ENCODE measurements at places on chromosomes 3 and 15.

- DNase-seq: peak; percentile 97
- H3K36me3 ChIP-seq: no peaks in the 10 kb centered on the region
- peak within 1 kb of the TSS; percentile 98 for H3K27ac ChIP-seq
- H3K27me3 ChIP-seq: no peaks in the 10 kb centered on the region
- peaks cover 16% of the 10 kb centered on the region for H3K4me1 ChIP-seq
Measured at GRCh38 chr3:196503196-196504076, at the start of gene RNF168. RNF168 (minus strand) TSS chr3:196503768; CDS start chr3:196503173, 595 bp downstream.

DNA sequence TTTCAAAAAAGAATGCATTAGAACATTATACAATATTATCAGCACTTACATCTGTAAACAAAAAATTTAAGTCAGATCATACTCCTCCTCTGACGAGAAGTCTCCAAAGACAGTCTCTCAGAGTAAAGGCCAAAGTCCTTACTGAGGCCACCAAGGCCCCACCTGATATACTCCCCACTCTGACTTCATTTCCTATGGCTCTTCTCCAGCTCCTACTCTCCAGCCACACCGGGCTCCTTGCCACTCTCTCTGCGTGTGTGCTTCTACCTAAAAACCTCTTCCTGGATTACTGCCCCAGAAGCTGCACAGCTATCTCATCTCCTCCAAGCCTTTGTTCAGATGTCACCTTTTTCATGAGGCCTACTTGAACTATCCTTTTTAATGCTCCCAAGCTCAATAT, 5.0 kb downstream of the DCP1A start:
- H3K36me3 ChIP-seq: peaks cover 28% of the 10 kb centered on the region
- DNase-seq: no peak
- no peak overlapping the region for H3K4me3 ChIP-seq

- peaks cover 7% of the 10 kb centered on the region for H3K4me1 ChIP-seq
- no peak for DNase-seq
- no peak overlapping the region for H3K27ac ChIP-seq
- no peak overlapping the region for H3K4me3 ChIP-seq
Measured at GRCh38 chr3:141337523-141337854, 30.8 kb upstream of the ZBTB38 start.

DNA sequence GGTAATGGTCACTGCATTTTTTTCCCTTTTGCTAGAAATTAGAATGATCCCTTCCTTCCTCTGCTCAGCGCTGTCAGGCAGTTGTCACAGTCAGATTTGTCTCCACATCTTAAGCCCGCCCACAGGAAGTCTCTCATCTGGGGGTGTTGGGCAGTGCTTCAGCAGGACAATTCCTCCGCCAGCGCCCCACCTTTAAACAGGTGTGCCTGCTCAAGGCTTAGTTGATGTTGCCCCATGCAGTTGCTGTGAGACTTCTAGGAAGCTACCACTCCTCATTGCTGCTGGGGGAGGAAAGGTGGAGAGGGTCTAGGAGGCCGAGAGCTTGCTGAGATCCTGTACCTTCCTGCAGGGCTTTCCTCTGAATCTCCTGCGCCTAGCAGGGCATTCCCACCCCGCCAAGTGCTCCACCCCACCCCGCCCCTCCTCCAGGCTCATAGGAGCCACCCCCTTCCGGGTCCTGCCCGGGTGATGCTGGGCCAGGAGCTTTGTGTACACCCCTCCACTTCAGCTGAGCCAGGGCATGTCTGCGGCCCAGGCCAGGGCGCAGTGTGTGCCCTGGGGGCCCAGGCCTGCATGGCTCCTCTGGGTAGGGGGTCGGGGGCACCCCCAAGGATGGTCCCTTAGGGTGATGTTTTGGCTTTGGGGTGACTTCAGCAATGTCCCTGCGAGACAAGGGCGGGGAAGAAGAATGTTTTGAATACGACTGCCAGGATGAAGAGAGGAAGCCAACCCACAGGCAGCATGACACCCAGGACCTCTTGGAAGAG, 68.7 kb downstream of the TRAK1 start:
- no peaks in the 10 kb centered on the region for H3K36me3 ChIP-seq
- no peak overlapping the region for H3K4me3 ChIP-seq
- peaks cover 35% of the 10 kb centered on the region for H3K4me1 ChIP-seq
- DNase-seq: peak; percentile 86
- peak overlapping the region; percentile 80 for H3K27ac ChIP-seq
- no peaks in the 10 kb centered on the region for H3K27me3 ChIP-seq

GRCh38 chr3:35144011-35144410, 495.3 kb upstream of the ARPP21 start:
- no peaks in the 10 kb centered on the region for H3K27me3 ChIP-seq
- H3K4me3 ChIP-seq: no peak overlapping the region
- H3K36me3 ChIP-seq: no peaks in the 10 kb centered on the region
- no peaks in the 10 kb centered on the region for H3K4me1 ChIP-seq

GRCh38 chr3:46860810-46861604, 2.2 kb downstream of the MYL3 start:
- H3K27me3 ChIP-seq: no peaks in the 10 kb centered on the region
- H3K4me1 ChIP-seq: peaks cover 17% of the 10 kb centered on the region
- no peaks in the 10 kb centered on the region for H3K36me3 ChIP-seq
- H3K4me3 ChIP-seq: no peak overlapping the region
- DNase-seq: peak; percentile 15
- no peak overlapping the region for H3K27ac ChIP-seq

- peaks cover 5% of the 10 kb centered on the region for H3K4me1 ChIP-seq
- peak overlapping the region; percentile 49 for H3K27ac ChIP-seq
- H3K4me3 ChIP-seq: no peak overlapping the region
- H3K36me3 ChIP-seq: no peaks in the 10 kb centered on the region
- DNase-seq: no peak
Measured at GRCh38 chr3:51340989-51341636, 44.0 kb upstream of the MANF start.

- no peak for DNase-seq
- H3K4me3 ChIP-seq: no peak overlapping the region
- no peaks in the 10 kb centered on the region for H3K4me1 ChIP-seq
- H3K27ac ChIP-seq: no peak overlapping the region
Measured at GRCh38 chr3:14047027-14047426, 77.6 kb downstream of the CHCHD4 start.

GRCh38 chr3:127131424-127132170, 61.3 kb upstream of the PRR23E start:
- H3K27me3 ChIP-seq: peaks cover 13% of the 10 kb centered on the region
- peaks cover 16% of the 10 kb centered on the region for H3K4me1 ChIP-seq
- no peaks in the 10 kb centered on the region for H3K36me3 ChIP-seq
- no peak overlapping the region for H3K4me3 ChIP-seq
- no peak overlapping the region for H3K27ac ChIP-seq
- DNase-seq: no peak

DNA sequence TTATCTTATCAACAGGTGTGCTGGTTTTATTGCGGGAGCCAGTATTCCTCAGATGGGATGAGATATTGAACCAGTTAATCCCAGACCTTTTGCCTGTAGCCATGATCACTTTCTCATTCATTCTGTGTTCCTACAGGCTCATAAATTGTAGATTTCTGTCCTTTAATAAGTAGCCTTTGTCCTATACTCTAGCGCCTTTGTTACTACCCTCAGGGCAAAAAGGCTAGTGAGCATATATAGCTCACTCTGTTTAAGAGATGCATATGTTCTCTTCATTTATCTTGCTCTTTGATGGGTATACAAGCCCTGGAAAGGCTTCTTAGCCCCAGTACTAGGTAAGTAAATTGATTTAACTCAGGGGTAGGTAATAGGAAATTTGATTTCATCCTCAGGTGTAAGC, 95.1 kb downstream of the OXSM start:
- H3K27me3 ChIP-seq: no peaks in the 10 kb centered on the region
- H3K36me3 ChIP-seq: no peaks in the 10 kb centered on the region
- DNase-seq: no peak
- no peak overlapping the region for H3K4me3 ChIP-seq
- H3K27ac ChIP-seq: no peak overlapping the region

DNA sequence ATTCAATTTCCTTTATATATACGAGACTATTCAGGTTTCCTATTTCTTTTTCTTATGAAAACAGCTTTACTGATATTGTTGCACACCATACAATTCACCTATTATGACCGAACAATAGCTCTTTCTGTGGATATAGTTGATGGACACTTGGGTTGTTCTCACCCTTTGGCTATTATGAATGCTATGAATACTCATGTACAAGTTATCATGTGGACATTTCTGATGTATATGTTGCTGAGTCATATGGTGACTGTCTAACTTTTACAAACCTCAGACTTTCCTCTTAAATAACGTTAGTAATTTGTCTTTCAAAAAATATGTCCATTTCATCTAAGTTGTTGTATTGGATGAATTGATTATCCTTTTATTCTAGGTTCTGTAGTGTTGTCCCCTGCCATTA, 15.7 kb upstream of the USF3 start:
- no peaks in the 10 kb centered on the region for H3K27me3 ChIP-seq
- no peak overlapping the region for H3K4me3 ChIP-seq
- no peak for DNase-seq
- no peaks in the 10 kb centered on the region for H3K36me3 ChIP-seq
- no peak overlapping the region for H3K27ac ChIP-seq
- H3K4me1 ChIP-seq: no peaks in the 10 kb centered on the region

DNA sequence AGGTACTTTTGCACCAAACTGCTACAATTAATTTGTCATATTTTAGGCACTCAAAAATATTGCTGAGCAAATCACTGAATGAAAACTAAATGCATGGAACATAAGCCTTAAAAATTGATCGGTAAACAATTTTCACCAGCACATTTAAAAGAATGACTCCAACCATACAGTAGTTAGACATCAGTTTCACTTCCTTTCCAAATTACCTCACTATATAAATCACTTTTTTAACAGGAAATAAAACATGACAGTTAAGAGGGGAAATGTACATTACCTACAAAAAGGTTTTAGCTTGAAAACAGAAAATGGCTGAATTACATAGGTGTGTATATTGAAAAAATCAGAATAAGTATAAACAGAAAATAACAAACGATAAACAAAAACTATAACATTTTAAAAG, 108.4 kb downstream of the SERPINI1 start:
- H3K27me3 ChIP-seq: no peaks in the 10 kb centered on the region
- no peak for DNase-seq
- no peaks in the 10 kb centered on the region for H3K4me1 ChIP-seq
- H3K4me3 ChIP-seq: no peak overlapping the region

DNA sequence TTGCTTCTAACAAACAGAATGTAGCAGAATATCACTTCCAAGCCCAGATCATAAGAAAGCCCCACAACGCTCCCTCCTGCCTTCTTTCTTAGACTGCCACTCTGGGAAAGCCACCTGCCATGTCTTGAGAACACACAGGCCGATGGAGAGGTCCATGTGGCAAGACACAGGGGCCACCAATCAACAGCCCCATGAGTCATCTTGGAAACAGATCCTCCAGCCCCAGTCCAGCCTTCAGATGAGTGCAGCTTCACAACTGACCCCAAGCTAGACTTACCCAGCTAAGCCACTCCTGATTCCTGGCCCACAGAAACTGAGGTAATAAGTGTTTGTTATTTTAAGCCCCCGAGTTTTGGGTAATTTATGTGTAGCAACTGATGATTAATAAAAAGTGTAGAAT, 39.7 kb downstream of the PTH1R start:
- H3K4me3 ChIP-seq: no peak overlapping the region
- DNase-seq: no peak
- no peak overlapping the region for H3K27ac ChIP-seq
- H3K36me3 ChIP-seq: peaks cover 38% of the 10 kb centered on the region

DNA sequence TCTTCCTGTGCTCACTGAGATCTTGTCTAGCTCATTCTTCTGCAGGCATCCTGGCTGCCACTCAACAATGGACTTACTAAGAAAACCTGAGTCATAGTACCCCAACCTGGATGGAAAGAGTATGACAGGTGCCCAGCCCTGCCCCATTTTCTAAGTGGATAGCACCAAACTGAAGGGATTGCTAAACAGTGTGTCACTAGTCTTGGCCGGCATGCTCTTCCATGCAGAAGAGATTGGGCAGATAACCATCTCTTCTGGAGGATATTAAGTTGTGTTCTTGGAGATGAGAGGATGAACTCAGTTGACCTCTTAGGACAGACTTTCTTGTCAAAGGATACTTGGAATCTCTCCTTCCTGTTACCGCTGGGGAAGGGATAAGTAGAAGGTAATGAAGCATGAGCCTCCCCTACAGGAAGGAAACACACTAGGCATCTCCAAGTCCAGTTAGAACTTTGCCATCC, 797.5 kb downstream of the AGBL1 start:
- no peaks in the 10 kb centered on the region for H3K36me3 ChIP-seq
- no peaks in the 10 kb centered on the region for H3K27me3 ChIP-seq
- no peak for DNase-seq
- H3K4me1 ChIP-seq: no peaks in the 10 kb centered on the region
- no peak overlapping the region for H3K27ac ChIP-seq
- no peak overlapping the region for H3K4me3 ChIP-seq

DNA sequence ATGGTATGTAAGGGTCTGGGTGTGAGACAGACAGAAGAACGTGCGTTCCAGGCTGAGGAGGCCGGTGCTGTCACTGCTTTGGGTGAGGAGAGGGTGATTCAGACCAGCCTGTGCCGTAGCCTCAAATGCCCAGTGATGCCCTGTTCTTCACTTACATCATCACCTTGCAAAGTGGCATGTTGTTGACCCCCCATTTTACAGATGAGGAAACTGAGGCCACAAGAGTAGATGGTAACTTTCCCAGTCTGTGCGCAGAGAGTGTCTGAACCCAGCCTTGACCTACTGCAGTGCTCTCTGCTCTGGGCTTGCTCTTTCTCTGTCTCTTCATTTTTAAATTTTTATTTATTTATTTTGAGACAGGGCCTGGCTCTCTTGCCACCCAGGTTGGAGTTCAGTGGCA, 1.6 kb upstream of the CTSH start:
- peaks cover 22% of the 10 kb centered on the region for H3K4me1 ChIP-seq
- no peaks in the 10 kb centered on the region for H3K36me3 ChIP-seq
- no peak overlapping the region for H3K27ac ChIP-seq

- no peaks in the 10 kb centered on the region for H3K36me3 ChIP-seq
- H3K4me3 ChIP-seq: no peak overlapping the region
- H3K4me1 ChIP-seq: peaks cover 15% of the 10 kb centered on the region
- H3K27ac ChIP-seq: no peak overlapping the region
Measured at GRCh38 chr15:93035953-93036810, 52.8 kb downstream of the RGMA start.

DNA sequence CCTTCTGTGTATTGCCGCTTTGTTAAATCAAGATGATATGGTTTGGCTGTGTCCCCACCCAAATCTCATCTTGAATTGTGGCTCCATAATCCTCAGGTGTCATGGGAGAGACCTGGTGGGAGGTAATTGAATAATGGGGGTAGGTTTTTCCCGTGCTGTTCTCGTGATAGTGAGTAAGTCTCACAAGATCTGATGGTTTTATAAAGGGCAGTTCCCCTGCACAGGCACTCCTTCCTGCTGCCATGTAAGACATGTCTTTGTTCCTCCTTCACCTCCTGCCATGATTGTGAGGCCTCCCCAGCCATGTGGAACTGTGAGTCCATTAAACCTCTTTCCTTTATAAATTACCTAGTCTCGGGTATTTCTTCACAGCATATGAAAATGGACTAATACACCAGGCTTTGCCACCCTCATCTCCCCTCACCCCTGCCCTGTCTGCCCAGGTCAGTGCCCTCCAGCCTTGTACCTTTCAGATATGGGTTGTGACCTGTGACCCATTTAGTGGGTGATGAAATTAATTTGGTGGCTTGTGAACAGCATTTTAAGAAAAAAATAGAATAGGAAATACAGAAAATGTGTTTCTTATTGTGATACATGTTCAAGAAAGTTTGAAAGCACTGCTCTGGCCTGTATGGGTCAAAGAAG, 56.1 kb upstream of the MCF2L2 start:
- no peaks in the 10 kb centered on the region for H3K4me1 ChIP-seq
- no peak overlapping the region for H3K4me3 ChIP-seq
- H3K27ac ChIP-seq: no peak overlapping the region
- no peaks in the 10 kb centered on the region for H3K36me3 ChIP-seq
- DNase-seq: no peak

- H3K36me3 ChIP-seq: no peaks in the 10 kb centered on the region
- H3K27me3 ChIP-seq: no peaks in the 10 kb centered on the region
- no peak overlapping the region for H3K27ac ChIP-seq
- DNase-seq: no peak
- H3K4me3 ChIP-seq: no peak overlapping the region
- no peaks in the 10 kb centered on the region for H3K4me1 ChIP-seq
Measured at GRCh38 chr15:54829821-54830220, 366.9 kb downstream of the RSL24D1 start.

All from upper lobe of left lung (tissue), 6 donors.